ENCODE measurements at places on chromosomes 2 and 18.
A peak's percentile ranks its signal among the peaks of the same experiment; 100 is the strongest.

DNA sequence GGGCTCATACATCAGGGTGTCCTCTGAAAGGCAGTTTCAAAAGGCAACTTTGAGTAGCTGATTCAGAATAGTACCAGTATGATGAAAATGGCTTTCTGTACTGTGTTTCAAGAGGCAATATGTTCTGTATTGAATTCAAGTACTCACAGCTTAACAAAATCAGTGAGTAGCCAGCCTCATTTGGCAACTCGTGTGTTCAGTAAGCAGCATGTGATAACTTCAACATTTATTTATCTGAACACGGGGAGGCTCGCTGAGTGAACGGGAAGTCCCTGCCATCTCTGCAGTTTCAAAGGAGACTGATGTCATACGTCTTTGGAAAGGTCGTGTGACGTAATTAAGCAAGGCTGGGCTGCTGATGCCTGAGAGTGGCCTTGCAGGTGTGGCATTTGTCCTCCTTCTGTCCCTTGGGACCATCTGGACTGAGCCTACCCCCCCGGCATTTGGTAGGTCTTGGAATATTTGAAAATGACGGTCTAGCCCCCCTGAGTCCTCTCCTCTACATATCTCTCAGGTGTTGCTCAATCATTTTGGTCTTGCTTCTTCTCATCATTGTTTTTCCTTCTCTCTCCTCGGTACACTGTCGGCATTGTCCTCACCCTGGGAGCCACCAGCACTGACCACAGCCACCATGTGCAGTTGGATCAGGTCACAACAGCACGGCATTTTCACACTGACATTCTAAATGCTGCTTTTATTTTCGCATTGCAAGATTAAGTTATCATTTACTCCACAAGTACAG lies 62.8 kb downstream of the SMIM21 start:
- no peak for DNase-seq

DNA sequence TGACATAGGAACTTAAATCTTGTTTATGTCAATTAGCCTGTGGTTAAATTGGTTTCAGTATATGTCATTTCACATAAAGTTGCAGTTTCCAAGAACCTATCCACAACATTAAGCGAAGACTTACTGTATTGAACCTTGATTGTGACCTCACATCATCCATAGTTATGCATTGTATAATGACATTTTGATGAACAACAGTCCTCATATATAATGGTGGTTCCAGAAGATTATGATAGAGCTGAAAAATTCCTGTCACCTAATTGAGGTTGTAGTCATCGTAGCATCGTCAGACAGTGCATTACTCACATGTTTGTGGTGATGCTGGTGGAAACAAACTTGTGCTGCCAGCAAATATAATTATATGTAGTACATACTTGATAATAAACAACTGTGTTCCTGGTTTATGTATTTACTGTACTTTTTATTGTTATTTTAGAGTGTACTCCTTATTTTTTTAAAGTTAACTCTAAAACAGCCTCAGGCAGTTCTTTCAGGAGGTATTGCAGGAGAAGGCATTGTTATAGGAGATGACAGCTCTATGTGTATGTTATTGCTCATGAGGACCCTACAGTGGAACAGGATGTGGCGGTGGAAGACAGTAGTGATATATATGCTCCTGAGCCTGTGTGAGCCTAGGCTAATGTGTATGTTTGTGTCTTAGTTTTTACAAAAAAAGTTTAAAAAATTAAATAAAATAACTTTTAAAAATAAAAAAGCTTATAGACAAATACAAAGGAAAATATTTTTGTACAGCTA lies 56.6 kb downstream of the UBE2E3 start:
- DNase-seq: peak; percentile 60

DNA sequence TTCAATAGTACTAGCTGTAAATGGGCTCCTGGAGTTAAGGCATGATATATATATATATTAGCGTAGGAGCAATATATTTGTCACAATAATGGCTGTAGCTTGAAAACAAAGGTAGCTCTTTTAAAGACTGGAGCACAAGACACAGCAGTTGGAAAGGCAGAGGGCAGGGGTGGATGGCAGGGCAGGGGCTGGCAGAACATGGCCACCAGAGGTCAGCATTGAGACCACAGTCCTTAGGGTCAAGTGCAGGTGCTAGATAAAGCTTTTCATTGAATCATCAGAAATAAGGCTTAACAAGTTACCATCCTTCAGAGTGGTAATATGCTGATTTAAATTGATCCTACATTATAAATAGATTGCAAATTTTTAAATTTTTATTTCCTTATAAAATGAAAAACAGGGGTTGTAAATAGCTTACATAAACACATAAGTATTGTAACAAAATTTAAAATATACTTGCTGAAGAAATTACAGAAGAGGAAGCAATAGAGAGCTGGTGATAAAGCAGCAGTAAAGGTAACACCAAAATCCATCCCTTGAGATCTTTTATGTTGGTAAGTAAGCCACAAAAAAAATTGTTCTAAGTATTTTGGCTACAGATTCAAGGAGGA lies 161.2 kb upstream of the PIEZO2 start:
- peak; percentile 60 for DNase-seq

DNA sequence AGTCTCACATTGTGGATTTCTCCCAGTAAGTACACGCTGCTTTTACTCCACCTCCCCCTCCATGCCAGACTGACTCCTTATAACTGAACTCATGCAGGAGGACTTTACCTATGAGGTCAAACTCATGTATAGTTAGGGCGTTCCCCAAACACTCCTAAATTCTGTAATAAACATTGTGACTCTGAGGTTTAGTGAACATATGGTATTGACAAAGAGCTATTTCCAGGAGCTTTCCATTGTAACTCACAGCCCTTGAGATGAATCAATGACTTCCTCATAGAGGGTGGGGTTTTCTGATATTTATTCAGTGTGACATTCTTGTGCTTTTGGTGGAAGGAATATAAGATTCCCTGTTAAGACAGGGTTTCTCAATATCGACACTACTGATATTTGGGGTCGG lies 337.4 kb upstream of the SLC14A2 start:
- no peak for DNase-seq

DNA sequence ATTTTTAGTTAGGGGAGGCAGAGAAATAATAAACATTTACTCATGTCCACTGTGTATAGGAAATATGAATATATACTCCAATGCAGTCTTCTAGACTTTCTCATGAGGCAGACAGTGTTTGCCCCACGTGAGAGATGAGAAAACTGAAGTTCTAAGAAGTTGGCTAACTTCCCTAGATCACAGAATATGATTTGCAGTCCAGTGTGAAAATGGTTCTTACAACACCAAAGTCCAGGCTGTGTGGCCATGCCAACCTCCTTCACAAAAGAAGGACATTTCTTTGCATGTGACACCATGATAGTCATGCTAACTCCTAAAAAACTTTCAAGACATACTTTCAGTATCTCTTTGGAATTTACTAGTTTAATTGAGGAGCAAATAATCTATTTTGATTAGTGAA lies 143.7 kb downstream of the IRS1 start:
- DNase-seq: peak; percentile 29

DNA sequence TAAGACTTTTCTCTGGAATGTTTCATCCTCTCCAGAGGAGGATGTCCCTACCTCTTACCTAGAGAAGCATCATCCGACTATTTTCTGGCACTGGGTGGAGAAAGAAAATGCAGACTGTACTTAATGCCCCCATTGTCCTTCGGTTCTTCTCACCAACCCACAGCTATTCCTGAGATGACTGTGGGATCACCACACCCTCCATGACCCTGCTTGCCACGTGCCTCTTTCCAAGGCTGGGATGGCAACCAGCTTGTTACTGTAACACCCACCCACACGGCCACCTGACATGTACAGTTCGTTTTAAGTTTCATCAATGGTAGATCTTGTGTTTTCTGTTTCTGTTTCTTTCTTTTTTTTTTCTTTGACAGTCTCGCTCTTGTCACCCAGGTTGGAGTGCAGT lies 365.2 kb downstream of the FBXO15 start:
- no peak for DNase-seq

DNA sequence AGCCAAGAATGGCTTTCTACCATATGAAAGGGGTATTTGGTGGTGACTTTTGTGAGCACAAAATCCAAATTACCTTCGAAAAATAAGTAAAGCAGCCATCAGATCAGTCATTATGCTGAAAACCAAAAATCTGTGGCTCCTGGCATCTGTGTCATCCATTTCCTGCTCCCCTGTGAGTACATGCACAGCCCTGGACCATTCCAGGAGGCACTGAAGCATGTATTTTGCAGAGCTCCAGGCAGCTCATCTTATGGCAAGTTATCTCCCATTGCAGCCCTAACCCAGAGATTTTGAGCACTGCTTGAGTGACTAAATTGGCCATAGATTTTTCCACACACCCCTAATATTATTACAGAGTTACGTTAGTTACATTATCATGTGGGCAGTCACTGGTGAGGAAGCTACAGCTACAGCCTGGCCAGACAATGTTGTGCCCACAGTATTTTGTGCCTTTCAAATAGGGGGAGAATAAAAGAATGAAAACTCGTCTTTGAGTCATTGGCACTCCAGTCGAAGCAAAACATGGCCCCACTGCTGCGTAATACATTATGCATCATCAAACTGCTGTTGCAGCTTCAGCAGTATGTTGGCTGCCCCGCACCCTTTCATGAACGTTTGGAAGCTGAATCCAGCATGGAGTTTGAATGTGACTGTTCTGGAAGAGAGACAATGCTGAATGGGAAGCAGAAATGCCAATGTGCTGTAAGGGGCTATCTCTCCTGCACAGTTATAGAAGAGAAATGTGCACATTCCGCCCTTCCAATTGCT lies 702.2 kb downstream of the RNF144A start:
- DNase-seq: no peak

- peak; percentile 95 for DNase-seq
These were observed 70.4 kb downstream of the ARHGEF33 start for GRCh38 chr2:38959938-38960608.

- peak; percentile 42 for DNase-seq
These were observed 289.8 kb upstream of the SPRED2 start for GRCh38 chr2:65722028-65722778.

GRCh38 chr2:201854221-201854801 lies 48.0 kb downstream of the CDK15 start:
- peak; percentile 83 for DNase-seq

DNA sequence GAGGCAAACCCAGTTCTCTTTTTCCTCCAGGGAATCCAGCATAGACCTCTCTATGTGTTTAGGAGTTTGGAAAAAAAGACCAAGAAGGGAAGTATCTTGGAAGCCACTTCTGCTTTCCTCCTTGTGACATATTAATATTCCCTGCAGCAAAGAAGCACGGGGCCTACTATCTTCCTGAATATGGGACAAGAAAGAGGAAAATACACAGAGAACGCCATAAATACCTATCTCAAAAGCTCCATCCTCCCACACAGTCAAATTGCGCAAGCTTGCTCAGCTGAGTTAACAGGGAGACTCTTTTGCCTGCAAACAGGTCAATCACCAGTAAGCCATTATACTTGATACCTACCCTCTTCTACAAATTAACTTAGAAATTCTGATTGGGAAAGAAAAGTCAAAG lies 16.7 kb upstream of the RAPH1 start:
- DNase-seq: no peak

GRCh38 chr2:112839407-112840067 lies 3.0 kb upstream of the IL1B start:
- DNase-seq: no peak

DNA sequence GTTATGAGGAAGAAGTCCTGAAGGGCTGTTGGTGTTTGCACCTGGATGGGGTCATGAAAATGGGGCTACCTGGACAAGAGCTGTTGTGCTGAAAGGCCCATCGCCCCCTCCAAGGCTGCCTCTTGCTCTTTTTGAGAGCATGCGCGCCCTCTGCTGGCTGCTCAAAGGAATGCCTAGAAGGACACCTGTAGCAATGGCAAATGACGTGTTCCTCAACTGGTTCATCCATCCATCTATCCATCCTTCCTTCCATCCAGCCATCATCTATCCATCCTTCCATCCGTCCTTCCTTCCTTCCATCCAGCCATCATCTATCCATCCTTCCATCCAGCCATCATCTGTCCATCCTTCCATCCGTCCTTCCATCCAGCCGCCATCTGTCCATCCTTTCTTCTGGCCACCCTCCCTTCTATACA lies 17.2 kb upstream of the RPL31 start:
- DNase-seq: peak; percentile 78

DNA sequence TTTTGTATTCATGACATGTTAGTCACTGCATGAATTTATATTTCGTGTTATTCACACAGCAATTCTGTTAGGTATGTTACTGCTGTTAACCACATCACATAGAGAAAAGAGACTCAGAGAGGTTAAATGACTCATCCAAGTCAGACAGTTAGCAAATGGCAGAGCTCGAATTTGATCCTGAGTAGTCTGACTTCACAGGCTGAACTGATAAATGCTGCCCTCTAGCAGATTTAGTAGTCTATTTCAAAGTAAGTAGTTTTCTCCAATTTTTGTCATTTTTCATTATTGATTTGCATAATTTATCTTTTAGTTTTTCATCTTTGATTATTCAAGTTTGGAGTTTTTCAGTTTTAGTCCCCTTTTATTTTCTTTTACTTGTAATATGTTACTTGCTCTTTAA lies 58.3 kb downstream of the WDR7 start:
- DNase-seq: peak; percentile 70

- DNase-seq: no peak
These were observed 53.3 kb upstream of the NFU1 start for GRCh38 chr2:69490486-69490885.

DNA sequence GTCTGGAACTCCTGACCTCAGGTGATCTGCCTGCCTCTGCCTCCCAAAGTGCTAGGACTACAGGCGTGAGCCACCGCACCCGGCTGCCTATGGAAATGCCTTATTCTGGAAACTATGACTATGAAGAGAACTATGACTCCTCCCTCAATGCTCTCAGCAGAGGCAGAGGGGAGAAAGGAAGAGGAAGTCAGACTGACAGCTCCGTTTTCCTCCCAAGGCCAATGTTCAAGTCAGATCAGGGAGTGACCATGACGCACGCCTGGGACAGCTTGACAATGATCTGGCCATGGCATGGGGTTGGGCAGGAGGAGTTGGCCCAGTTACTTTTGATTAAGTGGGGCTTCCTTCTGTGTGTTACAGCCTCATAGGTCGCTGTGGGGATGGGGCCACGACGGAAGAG lies 44.3 kb upstream of the MRPL33 start:
- DNase-seq: no peak

GRCh38 chr2:162226836-162227235 lies 16.4 kb downstream of the FAP start:
- DNase-seq: no peak

DNA sequence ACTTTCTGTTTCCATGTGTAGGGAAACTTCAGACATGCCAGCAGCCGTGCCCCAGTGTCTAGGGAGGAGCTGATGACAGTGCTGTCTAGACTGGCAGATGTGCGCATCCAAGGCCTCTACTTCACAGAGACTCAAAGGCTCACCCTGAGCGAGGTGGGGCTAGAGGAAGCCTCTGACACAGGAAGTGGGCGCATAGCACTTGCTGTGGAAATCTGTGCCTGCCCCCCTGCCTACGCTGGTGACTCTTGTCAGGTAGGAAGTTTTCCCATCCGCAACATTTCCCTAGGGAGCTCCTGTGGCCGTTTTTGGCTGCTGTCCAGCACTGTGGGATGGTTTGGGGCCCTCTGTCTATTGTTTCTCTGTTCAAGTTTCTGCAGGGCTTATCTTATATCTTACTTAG lies 143.1 kb upstream of the TTC39C start:
- no peak for DNase-seq

GRCh38 chr18:48913201-48913600 lies 37.6 kb downstream of the SMAD7 start:
- DNase-seq: no peak

- DNase-seq: no peak
These were observed 1465.5 kb downstream of the SUCLG1 start for GRCh38 chr2:82993609-82994008.

- DNase-seq: no peak
These were observed 66.9 kb downstream of the COPS7B start for GRCh38 chr2:231853105-231853504.

GRCh38 chr2:218418717-218419458 lies at the start of gene VIL1:
Gene VIL1 (plus strand): TSS chr2:218419123. CDS start chr2:218423779, 4,656 bp downstream.
- no peak for DNase-seq

- DNase-seq: no peak
These were observed 25.5 kb upstream of the SAP130 start for GRCh38 chr2:128053331-128053730.
